Erythroblast (primary cell): ENCODE measurements at places on chromosomes 13 and 19.
A peak's percentile ranks its signal among the peaks of the same experiment; 100 is the strongest.

DNA sequence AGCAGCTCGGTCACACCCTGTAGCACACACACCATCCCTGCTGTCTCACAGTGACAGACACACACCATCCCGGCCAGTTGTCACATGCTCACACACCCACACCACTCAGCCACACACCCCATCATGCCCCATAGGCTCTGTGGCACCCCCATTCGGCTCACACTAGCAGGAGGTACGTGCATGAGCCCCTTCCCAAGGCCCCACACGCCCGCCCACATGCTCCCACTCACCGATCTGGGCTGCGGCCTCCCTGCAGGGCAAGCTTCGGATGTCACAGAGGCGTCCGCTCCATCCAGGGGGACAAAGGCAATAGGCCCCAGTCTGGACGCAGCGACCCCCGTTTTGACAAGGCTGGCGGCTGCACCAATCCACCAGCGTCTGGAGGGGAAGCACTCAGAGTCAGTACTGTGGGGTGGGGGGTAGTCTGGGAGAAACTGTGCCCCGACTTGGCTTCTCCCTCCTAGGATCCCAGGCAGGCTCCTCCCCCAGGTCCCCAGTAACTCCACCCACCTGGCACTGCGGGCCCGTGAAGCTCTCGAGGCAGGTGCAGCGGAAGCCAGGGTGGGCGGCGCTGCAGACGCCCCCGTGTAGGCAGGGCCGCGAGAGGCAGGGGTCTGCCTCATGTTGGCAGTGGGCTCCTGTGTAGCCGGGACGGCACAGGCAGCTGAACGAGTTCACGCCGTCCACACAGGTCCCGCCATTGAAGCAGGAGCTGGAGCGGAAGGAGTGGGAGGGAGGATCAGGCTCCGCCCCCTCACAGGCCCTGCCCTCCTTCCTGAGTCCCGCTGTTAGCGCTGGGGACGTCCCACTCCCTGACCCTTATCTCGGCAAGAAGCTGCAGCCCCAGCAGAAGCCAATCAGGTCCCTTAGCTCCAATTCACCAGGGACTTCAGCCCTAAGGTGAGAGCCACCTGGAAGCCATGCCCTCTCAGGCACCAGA, 20.1 kb downstream of the NOTCH3 start:
- DNase-seq: peak; percentile 52

DNA sequence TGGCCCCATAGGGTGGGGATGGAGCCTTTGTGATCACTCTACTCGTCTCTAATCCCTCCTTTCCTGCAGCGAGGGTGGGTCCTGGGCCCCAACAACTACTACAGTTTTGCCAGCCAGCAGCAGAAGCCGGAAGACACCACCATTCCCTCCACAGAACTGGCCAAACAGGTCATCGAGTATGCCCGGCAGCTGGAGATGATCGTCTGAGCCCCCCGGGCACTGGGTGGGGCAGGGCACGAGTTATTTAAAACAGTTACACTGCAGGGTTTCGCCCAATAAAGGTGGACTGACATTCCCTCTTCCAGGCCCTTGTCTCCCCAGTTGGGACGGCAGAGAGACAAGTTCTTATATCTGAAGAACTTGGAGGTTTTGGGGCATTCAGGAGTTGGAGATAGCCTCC, 4.7 kb downstream of the GGN start:
- DNase-seq: no peak

DNA sequence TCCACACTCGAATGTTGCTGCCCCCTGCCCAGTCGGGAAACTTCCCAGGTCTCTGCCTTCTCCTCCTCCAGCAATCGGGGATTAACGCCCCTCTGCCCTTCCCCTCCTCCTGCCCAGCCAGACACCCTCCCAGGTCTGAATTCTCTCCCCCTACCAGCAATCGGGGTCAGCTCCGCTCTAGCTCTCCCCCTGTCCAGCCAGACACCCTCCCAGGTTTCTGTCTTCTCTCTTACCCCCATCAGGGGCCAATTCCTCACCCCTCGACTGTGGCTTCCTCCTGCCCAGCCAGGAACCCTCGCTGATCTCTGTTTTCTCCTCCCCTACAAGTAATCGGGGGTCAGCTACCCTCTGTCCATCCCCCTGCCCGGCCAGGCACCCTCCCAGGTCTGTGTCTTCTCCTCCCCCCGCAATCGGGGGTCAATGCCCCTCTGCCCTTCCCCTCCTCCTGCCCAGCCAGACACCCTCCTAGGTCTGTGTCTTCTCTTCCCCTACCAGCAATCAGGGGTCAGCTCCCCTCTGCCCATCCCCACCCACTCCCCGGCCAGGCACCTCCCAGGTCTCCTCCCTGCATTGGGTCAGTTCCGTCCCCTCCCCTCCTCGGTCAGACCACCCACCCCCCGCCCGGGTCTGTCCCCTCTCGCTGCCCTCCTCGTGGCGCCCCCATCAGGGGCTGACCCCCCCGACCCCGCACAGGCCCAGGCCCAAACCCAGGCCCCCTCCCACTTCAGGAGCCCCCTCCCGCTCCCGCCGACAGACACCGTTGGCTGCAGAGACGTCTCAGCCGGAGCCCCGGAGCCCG, 668 bp downstream of the ZFR2 start:
- DNase-seq: no peak

- no peak for DNase-seq
Measured at GRCh38 chr13:33312150-33312860, 26.8 kb upstream of the STARD13 start.

DNA sequence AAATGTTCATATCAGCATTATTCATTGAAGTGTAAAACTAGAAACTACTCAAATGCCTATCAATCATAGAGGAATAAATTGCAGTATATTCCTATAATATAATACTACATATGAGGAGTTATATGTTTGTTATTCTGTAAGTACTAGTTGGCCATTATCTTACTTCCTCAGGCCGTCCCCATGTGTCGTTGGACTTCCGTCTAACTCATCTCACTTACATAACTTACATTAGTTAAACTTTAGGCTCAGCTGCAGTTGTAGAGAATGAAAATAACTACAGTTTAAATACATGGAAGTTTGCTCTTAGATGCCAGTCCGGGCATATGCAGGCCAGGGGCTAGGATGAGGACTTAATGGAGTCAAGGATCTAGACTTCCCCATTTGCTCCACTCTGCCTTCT, 8.6 kb upstream of the EPSTI1 start:
- no peak for DNase-seq

DNA sequence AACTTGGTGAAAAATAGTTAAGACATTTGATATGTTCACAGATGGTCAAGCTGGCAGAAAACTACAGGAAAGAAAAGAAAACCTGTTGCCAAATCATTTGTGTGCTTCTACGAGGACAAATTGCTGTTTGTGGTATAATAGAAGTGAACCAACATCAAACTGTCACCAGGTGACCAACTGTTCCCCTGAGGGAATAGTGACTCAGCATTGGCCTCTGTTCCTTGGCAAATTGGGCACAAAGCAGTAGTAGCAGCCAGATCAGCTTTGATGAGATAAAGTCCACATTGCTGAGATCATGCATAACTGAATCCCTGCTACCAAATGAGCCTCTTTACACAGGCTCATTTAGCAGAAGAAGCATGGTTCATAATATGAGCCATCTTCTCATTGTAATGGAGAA, 103.5 kb downstream of the POSTN start:
- DNase-seq: no peak

DNA sequence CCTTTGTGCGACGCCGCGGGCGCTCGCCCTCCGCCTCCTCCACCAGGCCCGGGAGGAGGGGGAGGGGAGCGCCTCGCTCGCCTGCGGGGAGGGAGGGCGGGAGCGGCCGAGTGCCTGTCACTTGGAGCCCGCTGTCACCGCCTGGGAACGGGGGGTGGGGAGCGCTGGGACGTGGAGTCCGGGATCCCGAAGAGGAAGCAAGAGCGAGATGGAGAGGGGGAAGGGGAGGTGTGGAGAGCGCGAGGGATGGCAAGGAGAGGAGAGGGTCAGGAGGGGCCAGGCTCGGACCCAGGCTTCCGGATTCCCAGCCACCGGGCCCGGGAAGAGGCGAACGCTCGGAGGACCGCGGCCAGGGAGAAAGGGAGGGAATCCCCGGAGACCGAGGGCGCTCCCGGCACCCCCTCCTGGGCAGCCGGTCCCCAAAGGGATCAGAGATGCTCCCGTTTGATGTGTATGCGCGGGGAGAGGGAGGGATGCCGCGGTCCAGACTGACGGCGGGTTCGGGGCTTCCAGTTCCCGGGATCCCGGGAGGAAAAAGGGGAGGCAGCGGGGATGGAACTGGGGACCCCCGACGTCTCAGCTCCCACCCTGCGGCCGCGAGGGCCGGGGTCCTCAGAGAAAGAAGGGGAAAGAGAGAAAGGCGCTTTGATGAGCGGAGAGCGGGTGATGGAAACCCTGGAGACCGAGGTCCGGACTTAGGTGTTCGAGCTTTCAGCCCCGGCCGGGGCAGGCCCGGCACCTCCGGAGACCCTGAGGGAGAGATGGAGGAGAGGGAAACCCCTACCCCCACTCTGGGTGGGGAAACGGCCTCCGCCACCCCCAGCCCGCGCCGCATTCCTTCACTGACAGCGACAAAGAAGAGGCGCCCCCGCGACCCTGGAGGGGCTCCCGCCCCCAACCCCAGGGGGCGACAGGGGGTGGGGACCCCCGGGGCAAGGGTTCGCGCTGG, 4.7 kb upstream of the DPF1 start:
- DNase-seq: no peak

GRCh38 chr13:91291078-91291477, 56.4 kb upstream of the MIR17HG start:
- no peak for DNase-seq

DNA sequence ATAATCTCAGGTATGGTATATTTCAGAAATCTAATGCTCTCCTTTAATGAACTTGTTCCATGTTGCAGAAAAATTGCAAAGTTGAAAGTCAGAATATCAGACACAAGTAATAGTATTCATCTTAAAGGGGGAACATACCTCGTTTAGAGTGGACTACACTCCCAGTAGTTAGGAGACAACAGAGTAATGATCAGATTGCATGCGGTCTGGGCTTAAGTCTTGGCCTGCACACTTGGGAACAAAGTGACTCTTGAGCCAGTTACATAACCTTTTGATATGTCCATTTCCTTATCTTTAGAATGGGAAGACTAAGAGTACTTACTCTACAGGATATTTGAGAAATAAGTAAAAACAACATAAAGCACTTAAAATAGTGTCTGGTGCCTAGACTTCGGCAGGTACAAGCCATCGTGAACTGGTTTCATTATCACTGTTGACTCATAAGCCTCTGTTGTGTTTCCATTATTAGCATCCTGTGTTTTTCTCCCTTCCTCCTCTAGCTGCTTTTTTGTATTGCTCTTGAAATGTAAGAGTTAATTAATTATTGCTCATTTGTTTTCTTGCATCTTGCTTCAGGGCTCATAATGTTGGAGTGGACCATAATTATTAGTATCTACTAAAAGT, 53.0 kb downstream of the DPY19L3 start:
- no peak for DNase-seq

DNA sequence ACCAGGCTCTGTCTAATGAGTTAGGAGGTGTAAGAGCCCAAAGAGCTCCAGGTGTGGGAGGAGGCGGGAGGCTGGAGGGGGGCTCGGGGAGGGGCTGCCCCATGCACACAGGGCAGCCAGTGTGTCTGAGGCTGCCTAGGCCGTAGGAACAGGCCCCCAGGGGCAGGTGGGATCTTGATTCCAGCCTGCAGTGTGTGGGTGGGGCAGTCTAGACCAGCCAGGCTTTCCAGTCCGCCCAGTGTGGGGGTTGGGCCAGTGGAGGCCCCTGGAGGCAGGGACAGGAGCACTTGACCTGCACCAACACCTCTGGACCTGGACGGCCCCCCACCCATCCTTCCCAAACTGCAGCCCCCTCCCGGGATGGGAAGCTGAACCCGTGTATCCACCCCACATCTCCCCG, 5.4 kb upstream of the CAMSAP3 start:
- DNase-seq: no peak
